ENCODE measurements at places on chromosomes 3 and 15.

GRCh38 chr3:177514611-177515499, 317.6 kb upstream of the TBL1XR1 start:
- no peak for DNase-seq

DNA sequence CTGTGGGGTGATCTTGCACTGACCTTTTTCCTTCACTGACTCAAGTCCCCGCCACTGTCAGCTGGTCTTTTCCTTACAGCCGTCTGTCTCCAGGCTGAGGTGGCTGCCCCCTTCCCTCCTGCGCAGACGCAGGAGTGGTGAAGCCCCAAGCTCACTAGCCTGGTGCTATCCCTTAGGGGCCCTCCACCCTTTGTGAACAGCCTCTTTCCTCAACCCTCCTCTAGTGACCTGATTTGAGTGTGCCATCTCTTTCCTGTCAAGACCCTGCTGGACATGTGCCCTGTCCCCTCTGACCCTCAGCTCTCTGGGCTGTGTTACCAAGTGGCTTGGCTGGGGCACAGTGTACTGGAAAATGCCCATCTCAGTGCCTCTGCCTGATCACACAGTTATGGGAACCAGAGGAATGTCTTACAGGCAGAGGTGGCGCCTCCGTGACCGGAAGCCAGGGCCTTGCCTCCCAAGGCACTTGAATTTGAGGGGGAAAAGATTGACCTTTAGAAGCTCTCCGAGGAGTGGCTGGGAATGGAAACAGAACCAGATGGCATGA, 8.7 kb downstream of the KBTBD13 start:
- no peak for DNase-seq

DNA sequence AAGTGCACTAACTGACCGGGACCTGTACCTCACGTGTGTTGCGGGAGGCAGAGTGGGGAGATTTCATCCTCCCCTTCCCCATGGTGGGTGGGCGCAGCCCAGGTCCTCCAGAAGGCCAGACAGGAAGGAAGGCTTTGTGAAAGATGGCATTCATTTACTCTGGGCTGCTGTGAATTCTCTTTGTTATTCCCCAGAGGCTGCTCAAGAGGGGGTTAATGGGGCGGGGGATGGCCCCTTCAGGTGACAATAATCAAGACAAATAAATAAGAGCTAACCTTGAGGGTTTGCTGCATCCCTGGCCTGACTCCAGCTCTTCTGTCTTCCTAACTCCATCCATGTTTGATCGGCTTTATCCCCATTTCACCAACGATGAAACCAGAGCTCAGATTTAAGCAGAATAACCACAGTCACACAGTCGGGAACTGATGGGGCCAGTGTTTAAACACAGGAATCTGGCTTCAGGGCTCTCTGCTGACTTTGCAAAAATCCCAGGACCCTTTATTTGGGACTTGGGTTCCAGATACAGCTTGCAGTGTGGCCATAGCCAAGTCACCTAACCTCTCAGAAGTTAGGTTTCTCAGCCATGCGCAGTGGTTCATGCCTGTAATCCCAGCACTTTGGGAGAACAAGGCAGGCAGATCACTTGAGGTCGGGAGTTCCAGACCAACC, 16.5 kb downstream of the PIF1 start:
- DNase-seq = no peak

GRCh38 chr3:98855806-98856400, 45.6 kb downstream of the DCBLD2 start:
- peak; percentile 67 for DNase-seq

DNA sequence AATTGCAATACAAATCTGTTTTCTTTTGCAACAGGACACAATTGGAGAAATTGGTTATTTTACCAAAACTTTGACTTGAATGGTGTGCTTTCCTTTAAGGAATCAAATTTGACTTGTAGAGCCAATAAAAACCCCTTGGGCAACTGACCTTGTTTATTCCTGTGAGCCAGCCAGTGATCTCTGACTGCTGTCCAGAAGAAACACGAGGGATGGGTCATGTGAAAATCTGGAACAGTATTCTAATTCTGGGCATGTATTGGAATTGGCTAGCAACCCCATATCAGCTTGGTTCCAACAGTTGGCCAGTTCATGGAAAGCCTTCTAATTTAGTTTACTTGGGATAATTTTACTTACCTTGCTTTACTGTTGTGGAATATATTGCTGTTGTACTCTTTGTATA, 19.1 kb upstream of the HHATL start:
- DNase-seq = no peak

All from HTR-8/SVneo (cell line).